Right lung (tissue), 10 donors: ENCODE measurements at places on chromosomes 6 and 20. TPM values are rescaled to one million over a fixed set of nuclear protein-coding genes. Genes with fewer than 3 reads are reported as not detected.

GRCh38 chr20:10005885-10006284 is 28.9 kb upstream of the ANKEF1 start:
- DNase-seq, result no peak

Gene NELFE
- polyA plus RNA-seq, result 76.5 TPM

DNA sequence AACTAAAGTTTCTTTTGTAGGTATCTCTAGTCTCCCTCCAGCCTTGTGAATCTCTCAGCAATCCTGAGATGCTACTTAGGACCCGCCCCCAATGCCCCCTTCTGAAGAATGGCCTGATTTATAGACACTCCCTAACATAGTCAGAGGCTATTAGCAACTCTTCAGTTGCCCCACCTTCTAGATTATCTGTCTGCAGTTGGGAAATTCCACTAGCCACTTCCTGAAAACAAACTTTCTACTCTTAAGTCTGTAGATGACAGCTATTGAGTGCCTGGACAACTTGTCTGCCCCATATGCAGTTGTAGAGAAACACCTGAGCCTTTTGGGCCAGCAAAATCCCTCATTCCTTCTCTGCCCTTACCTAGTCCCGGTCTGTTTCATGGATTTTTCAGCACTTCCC is 188.2 kb upstream of the PREP start:
- no peak for DNase-seq

Gene NRSN1
- 0.40 TPM for polyA plus RNA-seq

Gene ULBP2
- polyA plus RNA-seq, result 2.9 TPM

DNA sequence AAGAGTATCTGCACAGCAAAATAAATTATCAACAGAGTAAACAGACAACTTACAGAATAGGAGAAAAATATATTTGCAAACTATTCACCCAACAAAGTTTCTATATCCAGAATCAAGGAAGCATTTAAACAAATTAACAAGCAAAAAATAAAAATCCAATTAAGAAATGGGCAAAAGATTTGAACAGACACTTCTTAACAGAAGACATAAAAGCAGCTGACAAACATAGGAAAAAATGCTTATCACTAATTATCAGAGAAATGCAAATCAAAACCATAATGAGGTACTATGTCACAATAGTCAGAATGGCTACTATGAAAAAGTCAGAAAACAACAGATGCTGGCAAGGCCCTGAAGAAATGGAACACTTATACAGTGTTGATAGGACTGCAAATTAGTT is 434.2 kb upstream of the ADGRB3 start:
- DNase-seq, result no peak

Gene SLC25A27
- 145 TPM for polyA plus RNA-seq

GRCh38 chr20:12535316-12535715 is 473.5 kb upstream of the SPTLC3 start:
- no peak for DNase-seq

- DNase-seq, result no peak
Observed at GRCh38 chr20:17225851-17226409, 910 bp upstream of the PCSK2 start.

Gene GRM1
- polyA plus RNA-seq, result 0.04 TPM

DNA sequence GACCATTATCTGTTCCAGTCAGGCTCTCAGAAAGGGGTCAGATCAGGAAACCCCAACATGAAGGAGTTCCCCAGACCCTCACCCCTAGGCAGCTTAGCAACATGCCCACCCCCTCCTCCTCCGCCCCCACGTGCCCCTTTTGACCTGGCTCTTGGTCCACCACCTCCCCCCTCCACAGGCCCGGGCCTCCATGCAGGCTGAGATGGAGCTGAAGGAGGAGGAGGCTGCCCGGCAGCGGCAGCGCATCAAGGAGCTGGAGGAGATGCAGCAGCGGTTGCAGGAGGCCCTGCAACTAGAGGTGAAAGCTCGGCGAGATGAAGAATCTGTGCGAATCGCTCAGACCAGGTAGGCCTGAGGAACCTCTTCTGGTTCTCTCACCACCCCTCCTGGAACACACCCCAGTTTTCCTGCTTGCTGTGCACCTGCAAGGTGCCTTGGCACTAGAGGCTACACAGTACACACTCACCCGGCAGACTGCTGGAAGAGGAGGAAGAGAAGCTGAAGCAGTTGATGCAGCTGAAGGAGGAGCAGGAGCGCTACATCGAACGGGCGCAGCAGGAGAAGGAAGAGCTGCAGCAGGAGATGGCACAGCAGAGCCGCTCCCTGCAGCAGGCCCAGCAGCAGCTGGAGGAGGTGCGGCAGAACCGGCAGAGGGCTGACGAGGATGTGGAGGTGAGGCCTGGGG is 21.9 kb downstream of the DEF6 start:
- no peak for DNase-seq

DNA sequence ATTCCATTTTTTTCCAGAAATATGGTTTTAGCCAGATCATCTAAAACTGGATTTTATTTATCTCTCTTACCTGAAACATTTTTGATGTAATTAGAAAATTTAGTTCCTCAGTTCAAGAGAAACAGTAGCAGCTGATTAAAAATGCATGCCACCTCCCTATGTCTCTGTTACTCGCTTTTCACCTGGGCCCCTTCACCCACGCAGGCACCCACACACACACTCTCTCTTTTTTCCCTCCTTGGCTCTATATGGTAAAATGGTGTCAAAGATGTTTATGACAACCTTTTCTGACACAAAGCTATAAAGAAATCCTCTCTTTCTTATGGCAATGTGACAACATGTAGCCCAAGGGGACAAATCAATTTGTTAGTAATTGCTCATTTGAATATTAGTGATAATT is 5.8 kb upstream of the SGK1 start:
- DNase-seq, result no peak

Gene DEFB119
- polyA plus RNA-seq, result not detected

Gene SNAI1
- polyA plus RNA-seq, result 9.8 TPM

Gene ABCF1
- polyA plus RNA-seq, result 66.6 TPM

Gene HSPA1A
- 65.5 TPM for polyA plus RNA-seq

Gene PROKR2
- polyA plus RNA-seq, result not detected
